ENCODE measurements at places on chromosomes 5 and 9.

DNA sequence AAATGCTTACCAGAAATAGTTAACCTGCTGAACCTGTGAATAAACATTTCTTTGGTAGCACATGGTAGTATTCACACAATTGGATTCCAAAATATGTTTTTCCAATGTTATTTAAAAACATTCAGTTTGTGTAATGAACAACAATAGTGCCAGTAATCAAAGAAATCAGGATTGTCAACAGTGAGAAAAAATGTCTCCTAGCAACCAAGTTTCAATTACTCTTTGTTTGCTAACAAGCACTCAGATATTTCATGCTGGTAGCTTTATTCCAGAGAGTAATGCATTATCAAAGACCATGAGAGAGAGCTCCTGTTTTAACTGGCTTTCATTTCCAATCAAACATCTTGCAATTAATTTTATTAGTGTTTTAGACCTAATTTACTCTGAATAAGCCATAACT lies 768.1 kb upstream of the GRAMD2B start:
- DNase-seq: no peak

- DNase-seq: no peak
Measured at GRCh38 chr5:136058039-136058971, 29.5 kb downstream of the TGFBI start.

DNA sequence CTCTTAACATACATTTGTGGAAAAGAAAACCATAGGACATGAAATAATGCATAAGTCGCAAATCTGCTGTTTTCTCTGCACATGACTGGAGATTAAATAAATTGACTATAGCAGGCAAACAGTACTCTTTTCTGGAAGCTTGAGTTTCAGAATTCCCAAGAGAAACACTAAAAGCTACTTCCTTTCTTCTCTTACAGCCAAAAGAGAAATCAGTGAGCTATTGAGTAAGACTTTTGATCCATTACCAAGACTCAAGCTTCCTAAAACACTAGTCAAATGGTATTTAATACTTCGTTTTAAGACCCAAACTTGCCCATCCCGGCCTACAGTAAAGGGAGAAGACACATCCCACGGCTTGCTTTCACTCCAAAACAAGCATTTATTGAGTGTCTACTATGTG lies 335.8 kb upstream of the PUM3 start:
- DNase-seq: no peak

GRCh38 chr9:113533335-113534225 lies 70.1 kb downstream of the RGS3 start:
- no peak for DNase-seq

DNA sequence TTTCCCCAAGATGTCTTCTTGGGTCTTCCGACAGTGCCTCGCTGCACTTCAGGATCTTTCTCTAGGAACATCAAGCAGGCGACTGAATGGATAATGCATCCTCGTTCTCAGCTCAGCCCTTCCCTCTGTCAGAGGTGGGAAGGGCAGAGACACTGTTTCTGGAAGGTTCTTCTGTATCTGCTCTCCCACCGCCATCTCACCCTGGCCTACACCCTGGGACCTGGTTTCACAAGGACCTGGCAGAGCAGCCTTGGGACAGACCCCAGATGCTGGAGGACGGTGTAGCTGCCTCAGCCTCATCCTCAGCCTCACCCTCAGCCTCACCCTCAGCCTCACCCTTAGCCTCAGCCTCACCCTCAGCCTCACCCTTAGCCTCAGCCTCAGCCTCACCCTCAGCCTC lies 18.5 kb downstream of the MRPL36 start:
- DNase-seq: no peak

DNA sequence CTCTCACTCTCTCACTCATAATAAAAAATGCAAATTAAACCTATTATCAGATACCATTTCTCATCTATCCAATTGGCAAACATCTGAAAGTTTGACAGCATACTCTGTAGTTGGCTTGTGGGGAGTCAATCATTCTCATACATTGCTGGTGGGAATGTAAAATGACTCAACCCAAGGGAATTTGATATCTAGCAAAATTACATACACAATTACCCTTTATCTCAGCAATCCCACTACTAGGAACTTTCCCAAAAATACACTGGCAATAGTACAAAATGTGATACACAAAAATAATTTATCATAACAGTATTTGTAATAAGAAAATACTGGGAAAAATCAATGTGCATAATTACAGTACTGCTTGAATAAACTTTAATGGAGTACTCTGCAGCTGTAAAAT lies 731.3 kb downstream of the DTWD2 start:
- DNase-seq: no peak

- no peak for DNase-seq
Measured at GRCh38 chr5:137566780-137567179, 67.7 kb upstream of the SPOCK1 start.

- no peak for DNase-seq
Measured at GRCh38 chr5:42956551-42956950, 83.6 kb downstream of the ANXA2R start.

DNA sequence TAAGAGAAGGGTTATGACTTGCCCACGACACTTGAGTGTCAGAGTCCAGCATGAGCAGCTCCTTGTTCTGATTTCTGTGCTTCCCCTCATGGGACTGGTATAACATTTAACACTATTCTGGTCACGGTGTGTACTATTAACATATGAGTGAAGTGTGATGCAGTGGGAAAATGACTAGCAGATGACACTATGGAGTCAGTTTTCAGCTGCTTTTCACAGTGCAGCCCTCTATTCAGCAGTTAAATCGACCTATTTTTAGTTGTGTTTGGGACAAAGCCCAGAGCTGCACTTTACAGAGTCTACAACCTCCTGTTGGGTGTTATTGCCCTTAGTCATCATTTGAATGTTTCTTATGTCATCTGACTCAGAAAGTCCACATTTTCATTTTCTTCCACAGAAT lies 59.1 kb downstream of the CHSY3 start:
- no peak for DNase-seq

DNA sequence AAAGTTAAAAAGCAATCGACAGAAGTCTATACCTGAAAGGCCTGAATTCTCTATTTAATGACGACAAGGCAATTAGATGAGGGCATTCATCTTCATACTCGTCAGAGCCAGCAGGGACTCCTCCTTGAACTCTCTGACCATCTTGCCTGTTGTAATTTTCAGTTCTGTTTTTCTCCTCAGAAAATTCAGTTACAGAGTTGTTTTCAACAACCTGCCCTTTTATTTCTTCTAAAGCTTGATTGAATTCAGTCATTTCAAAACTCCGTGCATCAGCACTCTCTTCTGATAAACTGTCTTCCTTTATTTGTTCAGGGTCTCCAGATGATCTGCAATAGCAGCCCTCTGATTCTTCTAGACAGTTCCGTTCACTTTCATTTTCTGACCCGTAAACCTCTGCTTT lies 15.6 kb downstream of the RIOK2 start:
- no peak for DNase-seq

DNA sequence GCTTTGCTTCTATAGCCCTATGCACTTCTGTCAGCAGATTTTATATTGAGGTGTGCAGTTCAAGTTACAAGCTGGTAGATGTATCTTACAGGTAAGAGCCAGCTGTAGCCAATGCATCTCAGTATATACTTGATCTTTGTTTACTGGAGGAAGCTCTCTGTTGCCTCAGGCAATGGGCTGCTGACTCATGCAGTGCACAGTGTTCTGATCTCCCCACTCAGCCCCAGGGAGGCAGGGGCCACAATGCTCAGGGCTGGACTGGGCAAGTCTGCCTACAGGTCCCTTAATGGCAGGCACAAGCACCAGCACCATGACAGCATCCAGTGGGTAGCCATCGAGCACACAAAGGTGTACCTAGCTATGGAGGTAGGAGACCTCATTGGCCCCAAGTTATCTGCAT lies 178.8 kb upstream of the CDH10 start:
- no peak for DNase-seq

DNA sequence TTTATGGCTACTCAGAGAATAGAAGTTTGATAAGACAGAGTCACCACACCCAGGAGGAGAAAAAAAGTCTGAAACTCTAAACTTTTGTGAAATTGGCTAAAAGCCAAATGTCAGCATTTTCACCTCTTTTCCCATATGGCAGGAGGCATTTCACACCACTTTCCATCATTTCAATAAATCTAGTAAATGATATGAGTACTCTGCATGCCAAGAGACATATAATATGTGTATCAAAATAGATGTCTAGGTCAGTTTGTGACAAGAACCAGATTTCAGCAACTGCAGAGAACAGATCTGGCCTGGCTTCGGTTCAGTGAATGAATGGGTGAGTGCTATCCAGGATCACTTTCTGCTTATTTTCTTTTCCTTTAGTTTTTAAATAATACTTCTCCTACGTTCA lies 470.8 kb downstream of the ENC1 start:
- no peak for DNase-seq

- no peak for DNase-seq
Measured at GRCh38 chr5:2149195-2149539, 266.4 kb upstream of the IRX4 start.

- no peak for DNase-seq
Measured at GRCh38 chr9:137881591-137882505, 4.3 kb downstream of the CACNA1B start.

DNA sequence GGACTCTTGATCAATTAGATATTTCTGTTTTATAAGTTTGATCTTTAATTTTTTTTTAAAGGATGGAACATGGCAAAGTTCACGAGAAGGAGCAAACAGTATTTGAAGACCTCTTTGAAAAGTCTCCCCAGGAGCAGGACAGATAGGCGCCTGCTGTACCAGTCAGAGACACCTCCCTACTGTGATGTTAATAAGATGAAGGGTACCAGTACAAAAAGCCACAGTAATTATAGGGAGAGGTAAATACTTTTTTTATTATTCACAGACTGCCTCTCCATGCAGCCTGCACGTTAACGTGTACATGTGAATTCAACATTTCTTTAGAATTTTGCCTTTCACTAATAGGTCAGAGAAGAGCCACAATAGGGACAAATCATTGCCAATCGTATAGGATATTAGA lies 146.5 kb upstream of the CDH6 start:
- DNase-seq: no peak

DNA sequence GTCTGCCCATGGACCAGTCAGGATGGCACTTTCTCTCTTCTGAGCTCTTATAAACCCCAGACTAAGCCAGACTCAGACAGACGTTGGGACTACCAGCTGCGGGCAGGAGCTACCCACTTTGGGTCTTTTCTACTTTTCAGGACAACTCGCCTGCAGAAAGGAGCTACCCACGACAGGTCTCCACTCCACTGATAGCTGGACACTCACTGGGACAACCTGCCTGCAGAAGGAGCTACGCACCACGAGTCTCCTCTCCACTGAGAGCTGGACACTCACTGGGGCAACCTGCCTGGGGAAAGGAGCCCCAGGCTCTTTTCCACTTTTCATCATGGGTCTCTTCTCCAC lies 1440.2 kb upstream of the ACO1 start:
- DNase-seq: no peak

- DNase-seq: no peak
Measured at GRCh38 chr5:422323-423232, 20.4 kb upstream of the EXOC3 start.

GRCh38 chr9:124037790-124038189 lies 26.2 kb downstream of the LHX2 start:
- DNase-seq: no peak

- DNase-seq: no peak
Measured at GRCh38 chr5:146813346-146814157, 65.0 kb downstream of the PPP2R2B start.

DNA sequence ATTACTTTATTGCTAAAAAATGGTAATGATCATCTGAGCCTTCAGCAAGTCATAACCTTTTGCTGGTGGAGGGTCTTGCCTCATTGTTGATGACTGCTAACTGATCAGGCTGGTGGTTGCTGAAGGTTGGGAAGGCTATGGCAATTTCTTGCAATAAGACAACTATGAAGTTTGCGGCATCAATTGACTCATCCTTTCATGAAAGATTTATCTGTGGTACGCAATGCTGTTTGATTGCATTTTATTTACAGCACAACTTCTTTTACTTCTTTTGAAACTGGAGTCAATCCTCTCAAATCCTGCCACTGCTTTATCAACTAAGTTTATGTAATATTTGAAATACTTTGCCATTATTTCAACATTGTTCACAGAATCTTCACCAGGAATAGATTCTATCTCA lies 58.3 kb upstream of the ACO1 start:
- DNase-seq: no peak

DNA sequence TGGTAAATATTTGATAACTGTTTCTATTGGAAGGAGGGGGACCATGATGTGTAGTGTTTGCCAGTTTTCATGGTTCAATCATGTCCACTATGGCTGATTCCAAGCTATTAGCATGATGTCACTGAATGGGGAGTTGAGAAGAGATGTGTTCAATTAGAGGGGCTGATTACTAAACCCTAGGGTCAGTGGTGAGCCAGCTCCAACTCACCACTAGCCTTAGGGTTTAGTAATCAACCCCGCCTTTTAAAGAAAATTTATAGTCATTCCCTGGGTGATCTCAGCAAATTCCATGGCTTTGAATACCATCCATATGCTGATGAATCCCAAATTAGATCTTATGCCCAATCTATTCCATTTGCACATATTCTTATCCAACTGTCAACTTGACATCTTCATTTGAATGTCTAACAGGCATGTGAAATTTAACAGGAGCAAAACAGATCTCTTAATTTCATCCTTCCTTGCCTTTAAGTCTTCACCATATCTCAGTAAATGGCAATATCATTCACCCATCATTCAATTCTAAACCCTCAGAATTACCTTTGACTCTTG lies 98.8 kb downstream of the GCNT1 start:
- DNase-seq: no peak

GRCh38 chr5:78552729-78553342 lies 95.7 kb downstream of the LHFPL2 start:
- DNase-seq: no peak

GRCh38 chr9:134908524-134909309 lies 9.0 kb downstream of the FCN1 start:
- no peak for DNase-seq

GRCh38 chr9:113701774-113702755 lies 174.0 kb upstream of the ZNF618 start:
- no peak for DNase-seq

GRCh38 chr9:121156263-121156731 lies 45.4 kb downstream of the RAB14 start:
- DNase-seq: no peak

GRCh38 chr9:118108971-118109370 lies 404.8 kb downstream of the TLR4 start:
- no peak for DNase-seq

GRCh38 chr9:16266648-16267276 lies 603.7 kb downstream of the BNC2 start:
- no peak for DNase-seq

- DNase-seq: no peak
Measured at GRCh38 chr5:83877911-83878706, 157.5 kb upstream of the HAPLN1 start.

DNA sequence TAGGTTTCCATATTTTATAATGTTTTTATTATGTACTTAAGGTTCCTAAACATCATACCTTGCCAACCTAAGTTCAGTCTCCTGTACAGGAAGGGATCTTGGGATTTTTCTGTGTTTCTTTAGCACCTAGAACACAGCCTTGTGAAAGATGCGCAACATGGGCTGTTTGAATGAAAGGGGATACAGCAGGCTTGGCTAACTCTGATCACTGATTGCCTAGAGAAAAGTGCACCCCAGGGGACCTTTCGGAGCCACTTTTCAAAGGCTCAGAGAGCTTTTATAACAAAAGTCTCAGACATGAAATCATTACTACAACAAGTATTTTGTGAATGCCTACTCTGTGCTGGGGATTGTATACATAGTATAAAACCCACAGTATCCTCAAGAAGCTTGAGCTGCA lies 261.6 kb downstream of the BNC2 start:
- no peak for DNase-seq

GRCh38 chr9:3473405-3473804 lies 52.4 kb downstream of the RFX3 start:
- DNase-seq: no peak

GRCh38 chr5:56303511-56303910 lies 70.4 kb upstream of the ANKRD55 start:
- no peak for DNase-seq

GRCh38 chr5:93130624-93131490 lies 450.2 kb downstream of the NR2F1-AS1 start:
- DNase-seq: no peak

Data from stimulated activated CD4-positive, alpha-beta T cell treated with anti-CD3 and anti-CD28 coated beads, Interleukin-1b, Interleukin-23, amount 100 ng/mL, for 1 hour (primary cell).